WTC11 (cell line): ENCODE measurements at places on chromosomes 5 and 9. TPM values are rescaled to one million over a fixed set of nuclear protein-coding genes. Genes with fewer than 3 reads are reported as not detected.

The CDC20B gene
- not detected in 3 replicates for total RNA-seq

The PCDHGA10 gene
- 10.7 to 11.9 TPM (median 11.0 TPM) in 3 replicates for total RNA-seq

The GABRA1 gene
- total RNA-seq = 0.48 to 0.57 TPM (median 0.50 TPM) in 3 replicates

The PSIP1 gene
- 302 to 321 TPM (median 311 TPM) in 3 replicates for total RNA-seq

The LTC4S gene
- total RNA-seq = 2.6 to 4.5 TPM (median 3.0 TPM) in 3 replicates

The FRMD3 gene
- 0.89 to 1.4 TPM (median 1.0 TPM) in 3 replicates for total RNA-seq

The FYB1 gene
- total RNA-seq = 0.27 to 0.71 TPM (median 0.52 TPM) in 3 replicates

The LVRN gene
- 0.13 to 0.32 TPM (median 0.27 TPM) in 3 replicates for total RNA-seq

GRCh38 chr9:2210201-2210600, 195.1 kb downstream of the SMARCA2 start:
- DNase-seq = no peak

DNA sequence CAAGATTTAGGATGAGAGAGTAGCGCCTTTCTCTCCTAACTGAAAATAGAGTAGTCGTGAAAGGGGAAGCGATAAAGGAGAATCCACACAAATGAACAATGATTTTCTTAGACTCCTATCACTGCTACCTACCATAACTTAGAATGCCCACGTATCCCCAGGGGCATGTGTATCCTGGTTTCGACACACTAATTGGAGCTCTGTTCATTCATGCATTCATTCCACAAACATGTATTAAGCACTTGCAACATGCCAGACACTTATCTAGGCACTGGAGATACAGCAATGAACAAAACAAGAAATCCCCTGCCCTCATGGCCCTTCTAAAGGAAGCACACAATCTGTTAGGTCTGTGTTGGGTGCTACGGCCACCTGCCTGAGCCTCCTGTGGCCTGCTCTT, 40.0 kb downstream of the ARL15 start:
- DNase-seq = no peak

DNA sequence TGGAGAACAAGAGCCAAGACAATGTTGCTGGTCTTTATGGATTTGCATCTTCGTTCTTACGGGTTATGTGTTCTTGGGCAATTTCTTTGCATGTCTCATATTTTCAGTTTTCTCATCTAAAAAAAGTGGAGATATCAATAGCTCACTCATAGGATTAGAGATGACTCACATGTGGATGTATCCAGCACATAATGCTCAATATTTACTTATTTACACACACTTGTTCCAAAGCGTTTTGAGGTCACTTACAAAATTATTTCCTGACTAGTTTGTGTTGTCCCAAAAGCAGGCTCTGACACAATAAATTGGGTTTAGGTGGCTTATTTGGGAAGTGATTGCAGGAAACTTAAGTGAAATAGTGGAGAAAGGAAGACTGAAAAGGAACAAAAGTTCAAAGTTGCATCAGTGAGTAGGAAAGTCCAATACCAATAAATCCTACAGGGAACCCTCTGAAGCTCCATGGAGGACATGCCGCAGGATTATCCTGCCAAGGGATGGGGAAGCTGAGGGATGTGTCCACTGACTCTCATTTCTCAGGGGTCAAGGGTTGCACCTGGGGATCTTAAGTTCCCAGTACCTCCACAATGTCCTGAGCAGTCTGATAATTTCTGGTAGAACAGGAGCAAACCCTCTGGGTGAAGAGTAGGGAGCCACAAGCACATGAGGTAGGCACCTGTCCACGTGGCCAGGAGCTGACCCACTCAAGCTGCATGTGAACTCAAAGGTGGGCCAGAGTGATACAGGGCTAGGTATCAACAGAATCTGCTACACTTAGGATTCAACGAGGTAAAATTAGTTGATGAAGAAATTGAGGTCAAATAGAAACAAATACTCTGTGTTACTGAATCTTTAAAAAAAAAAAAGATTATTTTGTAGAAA, 37.4 kb upstream of the SLC44A1 start:
- DNase-seq = no peak

GRCh38 chr5:98927989-98928872, 576 bp downstream of the CHD1 start:
- peak; percentile 66 for DNase-seq

DNA sequence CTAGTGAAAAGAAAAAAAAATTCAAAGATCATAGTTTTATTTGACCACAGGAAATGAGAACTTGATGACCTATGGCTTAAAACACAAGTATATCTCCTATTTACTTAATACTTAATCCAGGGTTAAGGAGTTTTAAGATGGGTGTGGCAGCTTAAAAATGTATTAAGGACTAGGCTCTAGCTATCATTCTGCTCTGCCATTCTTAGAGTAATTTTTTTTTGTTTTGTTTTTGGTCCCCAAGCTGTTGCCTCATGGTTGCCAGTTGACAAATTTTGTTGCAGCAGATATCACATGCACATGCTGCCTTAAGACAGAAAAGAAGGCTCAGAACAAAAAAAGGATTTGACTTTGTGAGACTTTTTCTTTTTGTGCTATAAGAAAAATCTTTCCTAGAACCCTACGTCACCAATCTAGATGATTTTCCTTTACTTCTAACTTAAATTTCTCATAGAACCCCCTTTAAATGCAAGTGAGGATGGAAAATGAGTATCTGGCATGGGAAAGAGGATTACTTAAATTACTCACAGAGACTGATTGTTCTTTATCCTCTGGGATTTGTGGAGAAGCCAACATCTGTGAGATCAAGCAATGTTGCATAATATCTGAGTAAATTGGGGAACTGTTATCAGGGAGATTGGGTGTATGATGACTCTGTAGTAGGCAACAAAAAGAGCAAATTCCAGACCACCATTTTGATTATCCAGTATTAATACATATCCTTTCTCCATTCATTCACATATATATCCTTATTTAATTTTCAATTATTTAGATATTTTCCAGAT, 364.7 kb upstream of the CD180 start:
- no peak for DNase-seq

DNA sequence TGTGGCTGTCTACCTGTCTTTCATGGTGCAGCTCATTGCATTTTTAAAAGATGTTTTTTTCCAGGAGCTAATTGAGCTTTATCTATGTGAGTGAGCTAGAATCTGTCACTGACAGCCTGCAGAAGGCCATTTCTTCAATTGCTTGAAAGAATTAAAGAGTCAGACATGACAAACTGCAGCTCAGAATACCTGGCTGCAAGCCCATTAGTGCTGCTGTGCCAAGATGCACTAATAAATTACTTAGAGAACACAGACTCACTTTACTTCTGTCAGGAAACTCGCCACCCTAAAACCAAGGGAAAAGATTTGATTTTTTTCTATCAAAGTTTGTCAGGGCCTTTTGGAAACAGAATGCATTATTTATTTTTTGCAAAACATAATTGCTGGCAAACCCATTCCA, 368.3 kb downstream of the CAAP1 start:
- no peak for DNase-seq

- DNase-seq = no peak
Observed at GRCh38 chr9:12441506-12441905, 251.7 kb upstream of the TYRP1 start.

- DNase-seq = no peak
Observed at GRCh38 chr5:16791036-16791705, 144.9 kb downstream of the MYO10 start.

DNA sequence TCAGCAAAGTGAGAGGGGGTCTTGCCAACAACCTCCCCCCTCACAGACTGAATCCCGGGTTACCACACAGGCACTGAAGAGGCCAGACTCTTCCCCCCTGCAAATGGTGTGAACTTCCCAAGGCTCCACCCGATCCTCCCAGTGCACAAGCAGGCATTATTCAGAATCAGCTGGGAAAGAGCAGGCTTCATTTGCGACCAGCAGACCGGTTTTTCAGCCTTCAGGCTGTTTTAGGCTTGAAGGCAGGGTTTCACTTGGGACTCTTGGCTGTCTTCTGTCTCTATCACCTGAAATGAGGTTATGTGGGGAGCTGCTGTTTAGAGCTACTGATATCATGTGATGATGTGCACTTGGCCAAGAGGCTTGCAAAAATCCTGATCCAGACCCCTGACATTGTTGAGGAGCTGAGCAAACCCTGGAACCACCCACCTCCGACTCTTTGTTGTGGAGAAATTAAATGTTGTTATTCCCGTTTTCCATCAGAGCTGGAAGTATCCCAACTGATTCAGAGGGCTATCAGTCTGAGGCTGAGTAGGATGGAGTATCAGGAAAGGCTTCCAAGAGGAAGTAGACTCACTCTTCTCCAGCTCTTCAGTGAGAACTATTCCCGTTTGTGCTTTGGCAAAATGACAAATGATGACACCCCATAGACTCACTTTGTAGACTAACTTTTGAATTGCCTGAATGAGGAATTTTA, 63.3 kb upstream of the ZFR start:
- DNase-seq = no peak

DNA sequence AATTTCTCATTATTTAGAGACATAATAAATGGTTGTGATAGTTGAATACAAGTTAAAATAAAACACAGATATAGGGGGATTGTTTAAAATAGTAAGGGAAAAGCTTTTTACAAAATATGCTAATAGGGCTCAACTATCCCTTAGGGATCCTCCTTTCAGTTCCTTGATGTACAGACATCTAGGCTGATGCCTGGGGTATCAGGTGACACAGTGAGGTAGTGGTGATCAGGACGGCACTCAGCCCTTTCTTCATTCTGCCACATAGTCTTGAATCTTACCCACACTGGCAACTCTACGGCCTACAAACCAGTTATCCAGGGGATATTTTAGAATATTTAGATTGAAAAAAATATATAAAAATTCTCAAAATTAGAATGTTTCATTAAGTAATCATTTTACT, 12.5 kb upstream of the SLC35D2 start:
- DNase-seq = no peak

DNA sequence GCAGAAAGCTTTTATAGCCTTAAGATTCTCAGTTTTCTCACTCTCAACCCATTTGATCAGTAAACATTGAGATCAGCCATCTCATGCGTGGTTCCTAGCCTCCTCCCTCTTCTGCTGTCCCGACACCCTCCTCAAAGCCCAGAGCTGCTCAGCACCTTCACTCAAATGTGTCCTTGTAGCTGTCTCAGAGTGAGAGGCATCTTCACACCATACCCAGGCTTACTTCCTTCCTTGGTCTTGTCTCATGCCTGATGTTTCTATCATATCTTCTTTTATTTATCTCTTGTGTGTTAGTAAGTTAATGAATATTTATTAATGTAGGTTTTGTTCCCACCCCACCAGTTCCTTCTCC, 72.4 kb upstream of the SNX2 start:
- DNase-seq = no peak

DNA sequence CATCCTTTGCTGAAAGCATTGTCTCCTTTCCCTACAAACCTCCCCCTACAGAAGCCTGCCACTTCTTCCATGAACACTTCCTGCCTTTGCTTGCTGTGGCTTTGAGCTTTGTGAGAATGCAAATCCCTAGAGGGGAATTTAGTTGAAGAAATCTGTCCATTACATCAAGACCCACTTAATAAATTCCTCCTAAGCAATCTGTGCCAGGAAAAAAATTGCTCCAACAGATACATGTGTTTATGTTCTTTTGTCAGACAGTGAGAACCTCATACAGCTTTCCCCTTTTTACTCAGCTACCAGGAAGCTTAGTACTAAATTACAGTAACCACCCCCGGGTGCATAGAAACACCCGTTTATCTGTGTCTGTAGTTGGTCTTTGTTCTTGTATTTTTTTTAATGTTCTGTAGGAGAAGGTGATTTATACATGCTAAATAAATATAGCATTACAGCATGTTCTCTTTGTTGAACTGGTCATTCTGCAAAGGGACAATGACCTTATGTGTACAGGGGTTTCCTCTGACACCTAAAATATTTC, 43.9 kb downstream of the SH3TC2 start:
- no peak for DNase-seq

DNA sequence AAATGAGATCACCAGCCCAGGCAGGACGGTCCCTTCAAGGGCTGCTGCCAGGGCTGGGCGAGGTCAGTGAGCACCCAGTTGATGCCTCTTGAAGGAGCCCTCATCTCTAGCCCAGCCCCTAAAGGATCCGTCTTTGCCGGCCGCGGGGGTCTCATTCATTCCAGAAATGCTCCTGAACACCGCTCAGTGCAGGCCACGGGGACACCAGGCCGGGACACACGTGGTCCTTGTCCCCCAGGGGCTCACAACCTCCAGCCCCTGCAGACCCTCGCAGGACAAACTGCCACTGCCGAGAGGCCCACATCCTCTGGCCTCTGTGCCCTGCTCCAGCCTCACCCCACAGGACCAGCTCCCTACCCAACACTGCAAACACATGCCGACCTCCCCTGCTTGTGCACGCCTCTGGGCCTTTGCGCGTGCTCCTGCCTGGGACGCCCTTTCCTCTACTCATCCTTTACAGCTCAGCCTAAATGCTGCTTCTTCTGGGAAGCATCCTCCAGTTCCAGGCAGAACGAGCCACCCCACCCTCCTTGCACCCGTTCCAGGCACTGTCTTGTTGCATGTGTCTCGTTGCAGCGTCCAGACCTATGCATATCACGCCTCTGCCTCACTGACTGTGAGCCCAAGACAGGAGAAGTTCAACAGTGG, 10.3 kb upstream of the LAMC3 start:
- no peak for DNase-seq

GRCh38 chr9:130041648-130042405, 1.2 kb downstream of the FNBP1 start:
- peak; percentile 37 for DNase-seq

- peak; percentile 65 for DNase-seq
Observed at GRCh38 chr5:158676642-158677469, 422.9 kb downstream of the EBF1 start.
